Esophagus squamous epithelium (tissue), 5 donors: ENCODE measurements at places on chromosomes 11 and 22.

DNA sequence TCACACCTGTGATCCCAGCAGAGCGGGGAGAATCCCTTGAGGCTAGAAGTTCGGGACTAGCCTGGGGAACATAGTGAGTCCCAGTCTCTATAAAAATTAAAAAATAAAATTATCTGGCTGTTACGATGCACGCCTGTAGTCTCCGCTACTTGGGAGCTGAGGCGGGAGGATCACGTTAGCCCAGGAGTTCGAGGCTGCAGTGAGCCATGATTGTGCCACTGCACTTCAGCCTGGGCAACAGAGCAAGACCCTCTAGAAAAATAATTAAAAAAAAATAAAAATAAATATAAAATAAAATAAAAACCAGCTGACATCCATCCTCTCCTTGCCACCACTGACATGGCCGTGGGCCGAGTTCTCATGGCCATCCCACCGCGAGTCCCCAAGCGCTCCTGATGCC, 7.7 kb upstream of the RTN4R start:
- no peak for DNase-seq

DNA sequence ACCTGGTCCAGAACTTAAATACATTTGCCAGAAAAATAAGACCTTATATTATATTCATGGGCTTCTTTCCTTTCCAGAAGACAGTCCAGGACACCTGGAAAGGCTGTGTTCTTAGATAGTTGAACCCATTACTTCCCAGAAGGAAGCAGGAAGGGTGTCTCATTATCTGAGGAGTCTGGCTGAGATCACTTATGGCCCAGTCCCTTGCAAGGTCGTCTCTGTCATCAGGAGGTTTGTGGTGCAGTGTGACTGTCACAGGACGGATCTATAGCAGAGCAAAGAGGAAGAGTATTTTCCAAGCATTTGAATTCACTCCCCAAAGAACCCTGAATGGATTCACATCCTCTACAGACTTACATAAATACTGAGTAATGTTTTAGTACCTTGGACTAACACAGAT, 270.7 kb upstream of the MTNR1B start:
- DNase-seq: no peak

GRCh38 chr11:44623731-44624491, 58.4 kb downstream of the CD82 start:
- DNase-seq: no peak

DNA sequence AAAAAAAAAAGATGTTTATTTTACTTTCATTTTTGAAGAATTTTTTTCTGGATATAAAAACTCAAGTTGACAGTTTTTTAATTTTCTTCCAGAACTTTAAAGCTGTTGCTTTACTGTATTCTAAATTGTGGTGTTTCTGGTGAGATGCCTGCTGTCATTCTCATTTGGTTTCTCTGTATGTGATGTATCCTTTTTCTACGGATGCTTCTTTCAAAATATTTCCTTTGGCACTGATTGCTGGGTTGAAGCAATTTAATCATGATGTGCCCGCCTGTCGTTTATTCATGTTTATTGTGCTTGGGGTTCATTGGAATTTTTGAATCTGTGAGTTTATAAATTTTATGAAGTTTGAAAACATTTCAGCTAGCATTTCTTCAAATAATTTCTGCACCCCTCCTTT, 29.4 kb upstream of the CTSD start:
- DNase-seq: no peak

GRCh38 chr11:79342236-79342635, 98.6 kb downstream of the TENM4 start:
- no peak for DNase-seq
